Fibroblast of lung (primary cell): ENCODE measurements at places on chromosomes 7 and 10. TPM values are rescaled to one million over a fixed set of nuclear protein-coding genes. Genes with fewer than 3 reads are reported as not detected.

Gene SPAM1
- total RNA-seq: not detected in 2 replicates

Gene MRPS17
- total RNA-seq: 17.5 and 20.8 TPM in 2 replicates

Gene NPFFR1
- total RNA-seq: under 0.01 TPM in 1 of 2 replicates, not detected in the other

Gene CNPY1
- not detected in 2 replicates for total RNA-seq

Gene OPN1SW
- total RNA-seq: not detected in 2 replicates

Gene KIAA1217
- 0.26 and 1.5 TPM in 2 replicates for total RNA-seq

Gene SUN3
- total RNA-seq: not detected in 2 replicates

Gene PCGF6
- total RNA-seq: 8.9 and 12.1 TPM in 2 replicates

- DNase-seq: peak; percentile 95
Measured at GRCh38 chr10:114520453-114520852, 116.2 kb upstream of the AFAP1L2 start.

DNA sequence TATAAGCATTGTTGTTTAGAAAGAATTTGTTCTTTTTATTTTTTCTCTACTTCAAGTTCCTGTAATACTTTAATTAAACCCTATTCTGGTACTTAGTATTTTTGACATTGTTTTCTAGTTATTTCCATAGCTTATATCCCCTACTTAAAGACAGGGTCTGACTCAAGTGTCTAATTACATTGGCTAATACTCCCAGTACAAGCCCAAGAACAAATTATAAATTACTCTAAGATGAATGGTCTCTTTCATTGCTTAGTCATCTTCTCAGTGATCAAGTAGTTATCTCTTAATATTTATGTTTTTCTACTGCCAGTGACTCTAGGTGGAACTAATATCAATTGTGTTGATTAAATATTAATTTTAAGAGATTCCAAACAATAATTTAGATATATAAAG lies 21.6 kb downstream of the AHR start:
- DNase-seq: peak; percentile 43

- no peak for DNase-seq
Measured at GRCh38 chr10:1382711-1383110, 326.5 kb downstream of the WDR37 start.

- no peak for DNase-seq
Measured at GRCh38 chr7:82839063-82839462, 323.6 kb downstream of the PCLO start.

DNA sequence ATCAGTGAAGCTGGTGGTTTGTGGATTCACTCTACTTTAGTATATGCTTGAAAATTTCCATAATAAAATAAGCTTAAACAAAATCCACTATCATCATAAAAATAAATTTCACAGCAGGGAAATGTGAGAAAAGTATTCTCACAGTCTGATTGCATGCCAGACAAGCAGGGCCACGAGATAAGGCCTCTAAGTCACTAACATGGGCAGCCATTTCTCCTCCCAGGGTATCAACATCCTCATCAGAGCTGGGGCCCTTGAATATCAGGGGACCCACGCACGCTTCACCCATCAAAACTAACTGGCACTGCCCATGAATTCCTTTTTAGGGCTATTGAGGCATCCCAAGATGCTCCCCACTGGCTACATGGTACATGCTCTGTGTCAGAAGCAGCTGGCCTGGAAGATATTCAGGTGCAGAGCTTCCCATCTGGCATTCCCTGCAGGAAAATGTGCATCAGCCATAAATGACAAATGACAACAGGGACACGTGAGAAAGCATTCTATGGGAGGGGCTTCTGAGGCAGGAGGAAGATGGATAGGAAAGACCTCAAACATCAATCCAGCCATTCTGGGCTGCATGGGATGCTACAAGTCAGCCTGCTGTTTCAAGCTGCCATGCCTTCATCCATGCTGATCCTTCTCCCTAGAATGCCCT lies 17.4 kb downstream of the CCDC6 start:
- DNase-seq: no peak

DNA sequence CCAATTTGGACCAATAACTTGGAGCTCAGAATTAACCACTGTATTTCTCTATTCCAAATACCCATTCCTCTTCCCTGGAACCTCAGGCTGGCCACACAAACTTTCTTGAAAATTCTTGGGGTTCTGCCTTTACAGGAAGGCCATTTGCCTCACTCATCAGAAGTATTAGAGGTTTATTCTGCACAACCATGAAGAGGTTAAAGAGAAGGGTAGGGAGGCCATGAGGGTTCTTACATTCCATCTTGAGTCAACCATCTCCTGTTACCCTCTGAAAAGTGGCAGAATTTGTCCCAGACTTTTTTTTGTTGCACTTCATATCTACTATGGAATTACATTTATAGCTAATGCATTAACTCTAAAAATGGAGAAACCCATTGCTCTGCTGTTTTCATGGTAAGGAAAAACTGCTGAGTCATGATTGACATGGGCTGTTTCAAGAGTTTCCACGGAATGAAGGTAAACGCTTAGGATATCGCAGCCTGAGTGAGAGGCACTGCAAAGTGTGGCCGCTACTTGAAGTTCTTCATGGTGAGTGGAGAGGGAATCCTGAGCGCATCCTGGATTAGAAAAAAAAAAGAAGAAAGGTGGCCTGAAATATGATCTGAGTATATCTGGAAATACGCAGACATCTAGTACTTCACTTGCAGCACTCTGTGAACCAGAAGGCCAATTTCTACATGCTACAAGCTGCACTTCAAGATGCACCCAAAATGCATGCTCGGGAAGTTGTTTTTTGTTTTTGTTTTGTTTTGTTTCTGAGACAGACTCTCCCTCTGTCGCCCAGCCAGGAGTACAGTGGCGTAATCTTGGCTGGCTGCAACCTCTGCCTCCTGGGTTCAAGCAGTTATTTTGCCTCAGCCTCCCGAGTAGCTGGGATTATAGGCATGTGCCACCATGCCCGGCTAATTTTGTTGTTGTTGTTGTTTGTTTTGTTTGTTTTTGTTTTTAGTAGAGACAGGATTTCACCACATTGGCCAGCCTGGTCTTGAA lies 83.7 kb downstream of the KIAA1217 start:
- DNase-seq: peak; percentile 19

DNA sequence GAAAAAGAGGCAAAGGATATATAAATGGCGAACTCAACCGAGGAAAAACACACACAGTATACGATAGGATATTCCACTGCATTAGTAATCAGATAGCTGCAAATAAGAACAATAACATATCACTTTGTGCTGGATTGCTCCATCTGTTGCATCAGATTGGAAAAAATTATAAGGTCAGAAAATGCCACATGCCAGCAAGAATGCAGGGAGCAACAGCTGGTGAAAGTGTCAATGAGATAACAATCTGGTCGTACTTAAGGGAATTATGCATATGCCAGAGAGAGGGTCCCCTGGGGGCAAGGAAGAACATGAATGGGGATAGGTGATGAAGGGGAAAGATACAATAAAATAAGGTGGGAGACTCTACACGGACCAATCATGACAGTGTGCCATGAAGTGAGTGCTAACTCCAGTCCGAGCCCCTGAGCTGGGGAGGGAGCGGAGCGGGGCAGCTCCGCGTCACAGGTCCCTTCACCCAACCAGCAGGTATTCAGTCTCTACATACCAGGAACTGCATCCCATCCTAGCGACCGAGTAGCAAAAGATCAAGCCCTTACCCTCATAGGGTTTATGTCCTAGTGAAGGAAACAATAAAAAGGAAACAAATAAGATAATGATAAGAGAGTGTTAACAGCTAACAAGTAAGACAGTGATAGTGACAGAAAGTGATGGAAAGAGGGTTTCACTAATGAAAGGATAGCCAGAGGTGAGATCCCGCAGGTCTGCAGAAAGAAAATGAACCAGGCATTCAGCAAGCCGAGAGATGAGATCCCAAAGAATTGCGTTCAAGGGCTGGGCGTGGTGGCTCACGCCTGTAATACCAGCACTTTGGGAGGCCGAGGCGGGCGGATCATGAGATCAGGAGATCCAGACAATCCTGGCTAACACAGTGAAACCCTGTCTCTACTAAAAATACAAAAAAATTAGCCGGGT lies 9.4 kb downstream of the MPP7 start:
- DNase-seq: peak; percentile 8

DNA sequence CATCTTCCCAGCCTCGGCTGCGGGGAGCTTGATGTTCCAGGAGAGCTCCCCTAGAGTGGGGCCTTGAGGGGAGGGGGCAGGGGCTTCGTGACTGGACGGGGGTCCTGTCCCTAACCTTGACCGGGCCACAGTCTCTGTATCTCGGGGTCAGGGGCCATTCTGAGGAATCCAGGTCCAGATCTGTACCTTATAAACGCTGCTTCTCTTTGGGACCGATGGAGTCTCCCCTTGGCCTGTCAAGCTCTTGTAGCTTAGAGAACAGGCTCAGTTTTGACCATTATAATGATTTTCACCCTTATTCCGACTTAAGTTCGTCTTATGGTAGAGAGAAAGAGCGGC lies 831 bp downstream of the ZKSCAN5 start:
- DNase-seq: no peak

GRCh38 chr10:116511365-116511764 lies 34.4 kb upstream of the PNLIP start:
- no peak for DNase-seq

GRCh38 chr7:148919859-148920258 lies 35.8 kb upstream of the EZH2 start:
- no peak for DNase-seq

DNA sequence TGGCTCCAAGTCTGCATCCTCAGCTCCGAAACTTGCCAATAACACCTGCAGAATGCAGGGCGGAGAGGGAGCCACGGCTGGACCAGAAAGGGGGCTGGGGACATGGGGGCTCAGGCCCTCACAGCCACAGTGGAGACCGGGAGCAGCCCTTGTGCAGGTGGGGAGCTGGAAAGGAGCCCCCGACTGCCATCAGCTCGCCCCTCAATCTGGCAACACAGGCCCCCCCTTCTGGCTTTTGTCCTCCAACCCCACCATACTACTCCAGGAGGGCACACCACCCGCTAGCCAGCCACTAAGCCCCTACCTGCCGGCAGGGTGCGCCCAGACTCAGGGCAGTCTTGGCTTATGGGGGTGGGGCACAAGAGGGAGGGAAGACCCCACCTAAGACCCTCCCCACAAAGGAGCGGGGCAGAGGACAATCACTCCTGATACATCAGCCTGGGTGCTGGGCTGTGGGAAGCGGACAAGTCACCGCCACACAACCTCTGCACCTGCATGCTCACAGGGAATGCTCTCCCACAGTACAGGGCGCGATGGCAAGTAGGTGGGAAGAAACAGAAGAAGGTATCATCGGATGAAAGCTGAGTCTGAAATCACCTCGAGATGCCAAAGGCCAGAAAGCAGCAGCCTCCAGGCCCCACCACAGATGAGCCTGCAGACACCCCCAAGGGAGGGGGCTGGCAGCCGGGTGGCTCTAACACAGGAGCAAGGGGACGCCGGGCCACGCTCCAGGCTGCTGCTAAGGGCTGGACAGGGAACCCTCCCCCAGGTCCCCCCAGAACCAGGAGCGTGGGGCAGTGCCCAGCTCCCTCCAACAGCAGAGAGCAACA lies 265.3 kb downstream of the ELFN1 start:
- no peak for DNase-seq

- DNase-seq: peak; percentile 83
Measured at GRCh38 chr7:84372155-84372621, 177.6 kb upstream of the SEMA3A start.

DNA sequence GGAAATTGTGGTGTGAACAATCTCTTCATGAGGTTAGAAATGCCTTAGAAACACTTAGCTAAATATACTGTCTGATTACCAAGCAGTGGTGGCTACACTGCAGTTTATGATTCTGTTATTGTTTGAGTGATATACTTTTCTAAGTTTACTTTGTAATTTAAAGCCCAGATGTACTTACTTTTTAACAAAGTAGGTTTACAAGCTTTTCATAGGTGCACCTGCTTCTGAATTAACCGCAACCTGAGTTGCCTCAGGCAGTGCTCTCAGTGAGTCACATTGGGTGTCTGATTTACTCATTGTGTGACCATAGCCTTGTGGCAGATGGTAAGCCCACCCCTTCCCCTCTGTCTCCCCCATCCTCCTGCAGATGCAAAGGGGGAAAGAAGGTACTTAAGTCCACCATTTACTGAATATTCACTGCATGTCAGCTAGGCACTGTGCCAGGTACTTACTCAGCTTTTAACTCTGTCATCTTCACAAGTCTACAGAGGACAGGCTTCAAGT lies 9.0 kb downstream of the MTURN start:
- peak; percentile 43 for DNase-seq

GRCh38 chr7:128403676-128404075 lies 6.1 kb downstream of the IMPDH1 start:
- DNase-seq: no peak

DNA sequence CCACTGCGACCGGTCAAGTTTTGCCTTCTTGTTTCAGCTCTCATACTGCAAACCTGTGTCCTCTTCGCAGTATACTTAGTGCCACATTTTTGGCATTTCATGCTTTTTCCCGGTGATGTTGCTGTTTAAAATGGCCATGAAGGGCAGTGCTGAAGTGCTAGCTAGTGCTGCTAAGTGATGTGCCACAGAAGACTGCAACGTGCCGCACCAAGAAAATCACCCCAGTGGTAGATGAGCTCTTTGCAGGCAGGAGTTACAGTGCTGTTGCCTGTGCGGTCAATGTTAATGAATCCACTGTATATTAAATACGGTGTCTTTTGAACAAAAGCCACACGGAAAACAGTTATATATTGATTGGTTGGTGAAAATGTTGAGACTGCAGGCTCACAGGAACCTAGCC lies 120.3 kb downstream of the ANLN start:
- DNase-seq: no peak

GRCh38 chr10:45425621-45426563 lies 51.9 kb downstream of the ALOX5 start:
- no peak for DNase-seq

DNA sequence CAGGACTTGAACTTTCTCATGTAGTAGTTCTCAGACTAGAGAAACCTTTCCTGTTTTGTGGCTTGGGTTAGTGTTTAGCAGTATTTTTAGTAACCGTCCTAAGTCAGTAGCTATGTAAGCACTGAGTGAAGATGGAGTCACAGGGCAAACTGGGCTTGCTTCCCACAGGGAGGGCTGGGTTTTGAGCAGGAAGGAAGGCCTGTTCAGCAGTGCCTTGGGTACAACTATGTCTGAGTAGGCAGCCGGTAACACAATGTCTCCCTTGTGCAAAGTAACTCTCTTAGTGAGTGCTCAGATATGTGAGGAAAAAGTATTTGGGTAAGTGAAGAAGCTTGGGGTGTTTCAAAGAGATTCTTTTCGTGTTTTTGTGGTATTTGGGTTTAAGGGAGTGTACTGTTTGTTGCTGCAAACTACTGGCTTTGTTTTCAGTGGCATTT lies 96.4 kb downstream of the CCSER2 start:
- peak; percentile 98 for DNase-seq

DNA sequence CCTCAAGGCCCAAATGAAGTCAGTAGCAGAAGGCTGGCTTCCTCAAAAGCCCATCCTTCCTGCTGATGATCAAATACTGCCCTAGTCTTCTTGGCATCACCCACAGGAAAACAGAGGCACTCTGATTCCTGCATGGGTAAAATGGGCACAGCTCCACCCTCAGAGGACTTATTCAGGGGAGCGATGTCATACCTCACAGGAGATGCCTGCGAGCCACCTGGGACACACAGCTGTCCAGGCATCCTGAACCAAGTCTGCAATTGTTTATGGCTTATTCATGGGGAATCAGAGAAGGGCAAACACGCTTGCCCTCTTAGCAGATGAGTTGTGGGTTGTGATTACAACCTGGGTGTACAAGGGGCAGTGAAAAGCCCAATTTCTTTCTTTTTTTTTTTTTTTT lies 22.0 kb upstream of the LMTK2 start:
- no peak for DNase-seq

GRCh38 chr10:78700816-78701520 lies 367.8 kb upstream of the ZMIZ1 start:
- DNase-seq: no peak
